Naive thymus-derived CD8-positive, alpha-beta T cell (primary cell): ENCODE measurements at places on chromosomes 2 and 18.

GRCh38 chr2:104487366-104487765 is 366.5 kb upstream of the POU3F3 start:
- DNase-seq = no peak

- DNase-seq = no peak
Measured at GRCh38 chr2:27347641-27348040, 8.9 kb downstream of the GTF3C2 start.

DNA sequence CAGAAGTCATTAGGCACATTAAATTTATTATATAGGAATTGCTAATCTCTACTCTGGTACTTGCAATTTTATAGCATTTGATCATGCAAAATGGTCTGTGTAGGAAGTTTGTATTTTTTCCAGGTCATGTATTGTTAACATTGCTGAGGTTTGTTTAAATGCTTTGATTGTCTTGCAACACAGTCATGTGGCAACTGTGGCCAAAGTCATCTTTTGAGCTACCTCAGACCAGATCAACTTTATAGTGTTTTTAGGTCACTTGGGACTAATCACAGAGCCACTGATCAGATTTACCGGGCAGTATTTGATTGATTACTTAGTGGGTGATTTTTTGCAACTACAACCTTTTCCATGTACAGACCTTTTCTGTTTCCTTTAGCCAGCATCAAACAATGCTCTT is 3.7 kb downstream of the SERPINB5 start:
- DNase-seq = no peak

DNA sequence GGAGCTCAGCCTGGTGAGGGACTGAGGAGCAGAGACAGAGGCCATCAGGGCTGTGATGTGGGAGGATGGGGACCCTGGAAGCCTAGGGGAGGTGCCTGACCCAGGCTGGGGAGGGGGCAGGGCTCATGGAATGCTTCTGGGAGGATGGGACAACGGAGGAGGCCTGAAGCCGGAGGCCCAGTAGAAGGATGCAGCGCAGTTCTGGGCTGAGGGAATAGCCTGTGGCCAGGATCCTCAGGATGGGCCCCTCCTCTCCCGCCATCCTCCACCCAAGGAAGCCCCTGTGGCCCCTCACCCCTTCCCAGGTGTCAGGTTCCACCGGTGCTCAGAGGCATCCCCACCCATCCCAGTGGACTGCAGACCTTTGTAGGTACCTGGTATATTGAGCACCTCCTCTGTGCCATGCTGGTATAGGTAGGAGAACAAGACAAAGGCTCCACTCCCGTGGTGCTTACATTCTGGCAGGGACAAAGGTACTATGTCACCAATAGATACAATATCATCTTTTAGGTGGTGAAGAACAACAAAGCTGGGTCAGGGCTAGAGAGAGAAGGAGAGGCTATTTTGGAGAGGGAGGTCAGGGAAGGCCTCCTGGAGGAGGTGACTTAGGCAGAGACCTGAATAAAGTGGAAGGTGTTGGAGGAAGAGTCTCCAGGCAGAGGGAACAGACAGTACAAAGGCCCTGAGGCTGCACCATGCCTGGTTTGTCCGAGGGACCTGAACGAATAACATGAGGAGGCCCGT is 2.7 kb downstream of the ZAP70 start:
- DNase-seq = no peak

DNA sequence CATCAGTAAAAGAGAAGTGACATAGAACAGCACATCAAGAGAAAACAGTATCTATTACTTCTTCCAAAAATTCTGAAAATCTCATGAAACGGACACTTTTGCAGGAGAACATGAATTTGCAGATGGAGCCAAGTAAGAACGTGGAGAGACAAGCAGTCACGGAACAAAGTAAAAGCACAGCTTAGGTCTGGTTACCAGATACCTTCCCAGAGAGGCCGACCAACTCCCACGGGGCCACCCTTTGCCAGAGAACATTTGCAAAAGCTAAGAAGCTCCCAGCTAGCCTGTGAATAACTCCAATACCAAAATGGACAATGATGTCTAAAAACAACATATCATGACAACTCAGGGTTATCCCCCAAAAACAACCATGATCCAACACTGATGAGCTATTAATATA is 38.9 kb downstream of the THAP4 start:
- DNase-seq = no peak

GRCh38 chr2:179826297-179826696 is 35.1 kb downstream of the ZNF385B start:
- DNase-seq = no peak

DNA sequence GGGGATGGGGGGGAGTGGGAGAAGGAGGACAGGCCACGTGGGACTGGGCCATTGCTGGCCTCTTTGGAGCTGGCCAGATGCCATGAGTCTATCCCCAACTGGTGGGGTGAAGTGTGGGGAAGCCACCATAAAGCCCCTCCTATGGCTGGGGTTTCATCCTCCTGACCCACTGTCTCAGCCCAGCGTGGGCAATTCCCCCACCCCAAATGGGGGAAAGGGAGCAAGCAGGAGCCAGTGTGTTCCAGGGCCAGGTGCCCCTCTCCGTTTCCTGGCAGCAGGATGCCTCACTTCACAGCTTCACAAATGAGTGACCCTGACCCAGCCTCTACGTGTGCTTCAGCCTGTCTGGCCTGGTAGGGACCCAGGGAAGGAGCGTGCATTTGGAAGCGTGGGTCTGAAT is 474.7 kb upstream of the HS6ST1 start:
- no peak for DNase-seq

- no peak for DNase-seq
Measured at GRCh38 chr2:234788841-234789240, 163.0 kb upstream of the SH3BP4 start.

DNA sequence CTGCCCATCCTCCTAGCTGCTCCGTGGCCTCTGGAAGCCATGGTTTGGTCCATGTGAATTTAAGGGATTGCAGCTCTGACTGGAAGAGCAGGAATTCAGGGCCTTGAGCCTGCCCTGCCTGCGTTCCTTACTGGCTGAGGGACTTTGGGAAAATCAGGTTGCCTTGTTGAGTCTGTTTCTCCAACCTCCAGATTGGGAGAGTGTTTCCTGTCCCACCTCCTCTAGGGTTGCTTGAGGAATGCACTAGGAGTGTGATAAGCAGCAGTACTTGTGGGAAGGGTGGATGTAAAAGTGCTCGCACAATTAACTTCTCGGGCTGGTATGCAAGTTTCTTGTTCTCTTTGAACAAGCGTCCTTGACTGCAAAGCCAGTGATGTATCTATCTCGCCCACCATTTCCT is 84.4 kb upstream of the YWHAQ start:
- DNase-seq = no peak

DNA sequence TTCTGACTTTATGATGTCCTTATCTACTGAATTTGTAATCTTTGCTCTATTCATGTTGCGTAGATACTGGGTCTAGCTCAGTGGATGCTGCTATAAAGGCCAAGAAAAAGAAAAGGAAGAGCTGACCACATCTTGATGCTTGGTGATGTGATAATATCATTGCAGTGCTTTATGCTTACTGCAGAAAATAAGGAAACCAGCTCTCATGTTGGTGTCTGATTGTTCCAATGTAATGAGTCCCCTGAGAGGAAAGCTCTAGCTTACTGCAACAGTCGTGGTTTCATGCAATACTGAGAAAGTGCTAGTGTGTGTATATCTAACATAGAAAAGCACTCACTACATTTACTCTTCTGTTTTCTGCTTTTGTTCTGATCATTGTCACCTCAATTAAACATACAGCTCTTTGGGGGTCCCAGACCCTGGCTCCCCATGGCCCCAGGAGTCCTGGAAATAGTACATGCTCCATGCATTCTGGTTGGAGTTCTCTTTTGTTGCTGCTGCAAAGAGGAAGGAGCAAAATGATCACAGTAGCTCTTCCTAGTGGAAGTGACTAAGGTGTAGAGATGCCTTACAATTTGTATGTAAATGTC is 338.8 kb downstream of the CYRIA start:
- no peak for DNase-seq

DNA sequence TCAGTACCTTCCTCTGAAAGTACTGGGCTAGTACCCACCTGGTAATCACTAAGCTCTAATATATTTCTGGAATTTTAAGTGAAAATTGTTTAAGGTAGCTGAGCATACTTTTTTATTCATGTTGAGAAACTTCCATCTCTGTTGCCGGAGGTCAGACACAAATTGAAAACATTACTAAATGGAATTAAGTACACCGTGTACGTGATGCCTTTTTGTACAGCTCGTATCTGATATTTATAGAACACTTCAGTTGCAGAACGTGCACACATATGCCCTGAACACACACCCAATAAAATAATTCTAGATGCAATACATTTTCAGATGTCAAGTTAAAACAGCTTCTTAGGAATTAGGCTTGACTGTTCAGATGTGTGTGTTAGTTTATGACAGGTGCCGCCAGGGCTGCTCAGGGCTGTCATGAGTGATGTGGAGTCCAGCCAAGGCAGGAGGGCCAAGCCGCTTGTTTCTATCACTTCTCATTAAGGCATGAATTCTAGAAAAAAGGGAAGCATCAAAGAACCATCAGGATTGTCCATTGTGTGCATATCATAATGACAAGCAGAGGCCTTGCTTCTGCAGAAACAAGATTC is 80.9 kb upstream of the FOSL2 start:
- DNase-seq = no peak

- no peak for DNase-seq
Measured at GRCh38 chr2:29763371-29763770, 158.0 kb downstream of the ALK start.

GRCh38 chr2:208326016-208326415 is 60.0 kb downstream of the PIKFYVE start:
- DNase-seq = no peak

GRCh38 chr2:160298960-160299359 is 98.9 kb upstream of the ITGB6 start:
- no peak for DNase-seq
